COR-L47 (cell line): ENCODE measurements at places on chromosomes 1 and 21.

DNA sequence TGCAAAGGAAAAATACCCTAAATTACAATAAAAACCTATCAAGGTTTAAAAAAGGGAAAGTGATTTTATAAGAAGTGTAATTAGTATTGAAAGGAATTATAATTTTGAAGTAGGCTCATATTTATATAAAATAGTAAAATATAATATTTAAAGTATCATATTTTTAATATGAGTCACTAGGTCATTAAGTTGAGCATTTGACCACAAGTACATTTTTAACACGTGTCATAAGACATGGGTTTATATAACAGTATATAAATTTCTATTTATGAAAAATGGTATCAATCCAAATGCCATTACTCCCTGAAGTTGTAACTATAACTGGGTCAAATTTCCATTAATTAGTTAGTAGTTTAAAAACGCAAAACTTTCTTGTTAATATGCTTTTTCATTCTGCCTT lies 365.9 kb downstream of the COL11A1 start:
- no peak for DNase-seq

DNA sequence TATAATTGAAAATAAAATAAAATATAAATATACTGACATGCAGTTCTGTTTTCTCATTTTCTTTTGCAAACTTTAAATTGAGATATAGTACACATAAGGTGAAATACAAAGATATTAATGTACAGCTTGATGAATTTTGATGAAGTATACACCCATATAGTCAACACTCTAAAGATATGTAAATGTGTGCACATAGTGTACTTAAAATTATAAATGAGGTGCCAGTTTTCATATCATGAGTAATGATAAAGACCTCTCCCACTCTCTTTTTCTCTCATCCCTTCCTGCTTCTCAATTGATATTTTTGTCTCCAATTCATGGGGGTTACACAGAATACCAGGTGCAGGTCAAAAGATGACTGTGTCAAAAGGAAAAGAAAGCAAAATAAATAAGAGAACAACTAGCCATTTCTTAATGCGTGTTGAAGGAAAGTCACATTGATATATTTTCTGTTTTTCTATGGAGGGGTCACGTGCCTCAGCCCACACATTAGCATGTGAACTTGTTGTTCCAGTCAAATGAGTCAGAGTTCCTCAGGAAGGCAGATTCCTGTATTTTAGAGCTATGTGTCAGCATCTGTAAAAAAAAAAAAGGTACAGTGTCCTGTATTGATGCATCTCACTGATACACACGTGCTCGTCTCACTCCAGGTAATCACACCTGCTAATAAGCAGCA lies 64.3 kb upstream of the HOOK1 start:
- DNase-seq: no peak

DNA sequence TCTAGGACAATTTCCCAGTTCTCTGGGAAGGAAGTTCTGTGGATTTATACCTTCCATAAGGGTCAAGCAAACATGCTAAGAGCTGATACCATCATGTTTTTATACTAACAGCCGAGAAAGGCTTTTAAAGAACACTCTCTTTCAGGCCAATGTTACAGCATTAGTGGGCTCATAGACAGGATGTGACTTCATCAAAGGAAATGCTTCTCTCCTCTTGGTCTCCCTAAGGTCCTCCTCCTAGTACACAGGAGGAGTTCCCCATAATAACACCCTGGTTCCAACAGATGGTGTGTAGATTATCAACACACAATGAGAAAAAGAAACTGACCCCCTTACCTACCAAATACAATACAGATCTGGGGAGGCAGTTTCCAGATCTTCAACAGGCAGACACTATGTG lies 26.7 kb upstream of the GLIS1 start:
- no peak for DNase-seq

GRCh38 chr1:205285381-205286101 lies 36.0 kb downstream of the NUAK2 start:
- DNase-seq: no peak

- DNase-seq: no peak
Observed at GRCh38 chr1:156834322-156834721, 17.7 kb upstream of the SH2D2A start.

DNA sequence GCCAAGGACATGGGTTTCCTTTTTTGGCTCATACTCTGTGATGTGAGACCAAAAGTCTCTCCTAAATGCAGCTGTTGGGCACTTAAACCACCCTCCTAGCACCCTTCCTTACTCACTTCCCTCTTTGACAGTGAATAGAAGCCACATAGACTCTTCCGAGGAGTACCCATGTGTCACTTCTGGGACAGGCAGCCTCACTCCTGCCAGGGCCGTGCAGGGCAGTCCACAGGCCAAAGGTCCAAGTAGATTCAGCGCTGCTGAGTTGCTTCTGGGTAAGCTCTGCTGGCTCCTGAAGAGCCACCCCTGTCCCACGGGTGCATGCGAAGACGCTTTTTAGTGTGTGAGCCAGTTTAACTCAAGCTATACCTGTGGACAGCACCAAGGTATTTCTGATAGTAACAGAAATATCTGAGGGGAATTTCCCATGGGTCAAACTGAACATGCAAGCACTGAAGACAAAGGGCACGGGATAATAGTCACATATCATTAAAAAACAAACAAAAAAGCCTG lies 36.8 kb upstream of the BMP8B start:
- no peak for DNase-seq

DNA sequence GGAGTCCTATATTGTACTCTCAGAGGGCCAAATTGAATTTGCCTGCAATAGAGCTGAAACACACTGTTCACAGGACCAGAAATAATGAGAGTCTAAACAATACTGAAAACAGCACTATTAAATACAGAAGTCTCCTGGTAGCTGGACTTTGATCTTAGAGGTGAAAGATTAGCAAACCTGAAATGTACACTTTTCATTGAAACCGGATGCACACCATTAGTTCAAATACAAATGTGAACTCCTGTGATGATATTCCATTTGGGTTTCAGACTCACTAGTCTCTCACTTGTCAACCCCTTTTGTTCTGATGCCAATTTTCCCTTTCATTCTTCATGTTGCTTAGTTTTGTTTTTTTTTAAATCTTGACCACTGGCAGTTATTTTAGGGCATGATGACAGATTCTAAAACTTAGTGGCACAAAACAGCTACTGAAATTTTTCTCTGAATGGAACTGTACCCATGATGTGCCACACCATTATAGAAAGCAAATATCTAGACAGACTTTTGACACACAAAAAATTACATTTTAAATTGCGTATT lies 5.9 kb upstream of the TNFSF4 start:
- DNase-seq: no peak
